Nephron progenitor cell (in vitro differentiated cells): ENCODE measurements at places on chromosomes 3 and 15.
A peak's percentile ranks its signal among the peaks of the same experiment; 100 is the strongest.

DNA sequence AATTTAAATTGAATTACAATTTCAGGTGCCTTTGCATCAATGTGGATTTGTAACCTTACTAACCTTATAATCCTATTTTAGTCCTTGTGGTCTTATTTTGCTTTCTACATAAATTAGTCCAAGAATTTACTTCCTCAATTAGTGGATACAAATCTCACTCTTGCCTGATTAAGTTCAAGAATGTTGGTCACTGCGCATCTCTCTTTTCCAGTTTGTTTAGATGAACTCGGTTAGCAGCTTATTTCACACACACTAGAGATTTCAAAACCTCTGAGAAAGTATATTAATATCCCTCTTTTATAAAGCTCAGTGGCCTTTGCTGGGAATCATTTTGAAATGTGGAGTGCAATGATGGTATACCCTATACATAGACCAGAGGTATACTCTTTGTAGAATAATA, 243.4 kb downstream of the DTWD1 start:
- DNase-seq, result no peak

- DNase-seq, result peak; percentile 13
Measured at GRCh38 chr3:59185591-59186369, 136.0 kb upstream of the CFAP20DC start.

- DNase-seq, result no peak
Measured at GRCh38 chr3:193055352-193055751, 137.7 kb upstream of the MB21D2 start.

DNA sequence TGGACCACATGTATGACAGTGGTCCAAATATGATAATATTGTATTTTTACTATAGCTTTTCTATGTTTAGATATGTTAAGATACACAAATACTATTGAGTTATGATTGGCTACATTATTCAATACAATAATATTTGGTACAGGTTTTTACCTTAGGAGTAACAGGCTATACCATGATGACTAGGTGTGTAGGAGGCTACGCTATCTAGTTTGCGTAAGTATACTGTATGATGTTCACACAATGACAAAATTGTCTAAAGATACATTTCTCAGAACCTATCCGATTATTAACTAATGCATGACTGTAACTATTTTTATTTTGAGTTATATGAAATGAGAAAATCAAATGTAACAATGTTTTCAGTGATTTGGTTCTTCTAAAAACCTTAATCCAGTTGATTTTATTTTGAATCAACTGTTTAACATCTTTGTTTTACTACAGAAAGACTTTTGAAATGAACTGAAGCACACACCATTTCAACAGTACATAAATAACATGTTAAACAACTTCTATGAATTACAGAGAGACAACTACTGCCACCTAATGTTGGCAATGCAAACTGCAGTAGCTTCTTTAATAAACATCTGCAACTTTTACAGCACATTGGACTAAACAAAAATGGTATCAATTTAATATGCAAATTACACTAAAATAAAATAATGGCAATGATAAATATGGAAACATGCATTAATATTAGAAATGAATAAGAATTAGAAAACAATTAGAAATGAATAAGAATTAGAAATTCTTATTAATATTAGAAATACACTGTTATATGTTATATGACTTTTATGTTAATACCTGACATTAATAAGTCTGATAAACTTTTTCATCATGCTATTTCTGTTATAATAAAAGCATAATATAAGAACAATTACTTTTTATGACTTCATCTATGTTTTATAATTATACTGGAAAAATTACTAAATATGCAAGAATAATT, 255.7 kb downstream of the MBNL1 start:
- peak; percentile 44 for DNase-seq

DNA sequence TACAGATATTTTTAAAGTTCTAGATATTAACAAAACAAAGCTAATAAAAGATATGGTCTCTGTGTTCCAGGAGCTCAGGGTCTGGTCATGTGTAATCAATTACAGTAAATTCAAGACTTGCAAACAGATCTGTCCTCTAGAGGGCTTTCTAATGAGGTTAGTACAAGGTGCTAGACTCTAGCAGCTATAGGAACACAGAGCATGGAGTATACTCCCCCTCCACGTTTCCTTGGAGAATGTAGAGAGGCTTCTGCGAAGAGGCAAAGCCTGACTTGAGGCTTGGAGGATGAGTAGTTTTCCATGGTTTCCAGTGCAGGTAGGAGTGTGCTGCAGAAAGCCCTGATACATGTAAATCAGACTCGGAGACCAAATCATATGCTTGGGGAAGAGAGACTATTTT, 32.7 kb upstream of the DLG1 start:
- DNase-seq, result no peak
